Bronchial epithelial cell (primary cell): ENCODE measurements at places on chromosomes 5 and 9.
A peak's percentile ranks its signal among the peaks of the same experiment; 100 is the strongest.

DNA sequence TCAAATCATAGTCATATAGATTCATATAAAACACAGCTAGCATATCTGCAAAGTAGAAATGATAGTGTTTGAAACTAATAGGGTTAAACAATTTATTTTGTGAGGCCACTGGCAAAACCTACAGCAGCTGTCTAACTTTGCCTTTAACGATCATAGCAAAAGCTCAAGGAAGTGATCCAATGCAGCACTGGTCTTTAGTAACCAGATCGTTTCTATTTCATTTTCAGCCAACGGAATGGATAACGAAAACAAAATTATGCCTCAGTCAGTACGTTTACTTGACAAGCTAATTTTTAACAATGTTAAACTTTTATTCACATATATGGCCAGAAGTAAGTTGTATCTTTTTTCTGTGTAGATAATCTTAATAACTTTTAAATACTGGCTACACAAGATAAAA is 17.7 kb downstream of the MLLT3 start:
- no peak for DNase-seq

GRCh38 chr5:168162464-168162863 is 129.0 kb upstream of the WWC1 start:
- DNase-seq: no peak

DNA sequence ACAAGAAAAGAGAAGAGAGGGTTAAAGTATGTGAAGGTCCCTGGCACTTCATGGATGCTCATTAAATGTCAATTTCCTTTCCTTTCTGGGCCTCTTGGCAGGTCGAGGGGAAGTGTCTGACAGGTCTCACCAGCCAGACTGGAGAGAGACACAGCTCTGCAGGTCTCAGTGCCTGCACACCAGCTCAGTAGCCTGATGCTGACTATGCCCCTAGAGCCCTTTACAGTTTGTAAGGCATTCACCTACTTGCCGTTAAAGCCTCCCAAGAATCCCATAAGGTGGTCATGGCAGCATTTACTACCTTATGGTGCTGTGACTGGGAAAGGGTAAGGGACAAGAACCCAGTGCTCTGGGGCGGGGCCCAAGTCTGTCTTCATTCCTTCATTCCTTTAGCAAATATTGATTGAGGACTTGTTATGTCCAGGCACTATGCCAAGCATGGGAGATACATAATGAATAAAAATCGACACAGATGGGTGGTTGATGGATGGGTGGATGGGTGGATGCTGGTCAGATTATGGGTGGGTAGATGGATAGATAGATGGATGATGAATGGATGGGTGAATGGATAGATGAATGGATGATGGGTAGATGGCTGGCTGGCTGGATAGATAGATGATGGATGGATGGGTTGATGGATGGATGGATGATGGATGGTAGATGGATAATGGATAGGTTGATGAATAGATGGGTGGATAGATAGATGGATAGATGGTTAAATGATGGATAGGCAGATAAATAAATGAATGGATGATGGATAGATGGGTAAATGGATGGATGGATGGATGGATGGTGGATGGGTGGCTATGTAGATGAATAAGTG is 21.3 kb upstream of the KIF12 start:
- no peak for DNase-seq

- no peak for DNase-seq
These were observed 15.1 kb downstream of the GSN start for GRCh38 chr9:121283080-121283398.

GRCh38 chr5:41748631-41749030 is 121.6 kb downstream of the OXCT1 start:
- peak; percentile 67 for DNase-seq

DNA sequence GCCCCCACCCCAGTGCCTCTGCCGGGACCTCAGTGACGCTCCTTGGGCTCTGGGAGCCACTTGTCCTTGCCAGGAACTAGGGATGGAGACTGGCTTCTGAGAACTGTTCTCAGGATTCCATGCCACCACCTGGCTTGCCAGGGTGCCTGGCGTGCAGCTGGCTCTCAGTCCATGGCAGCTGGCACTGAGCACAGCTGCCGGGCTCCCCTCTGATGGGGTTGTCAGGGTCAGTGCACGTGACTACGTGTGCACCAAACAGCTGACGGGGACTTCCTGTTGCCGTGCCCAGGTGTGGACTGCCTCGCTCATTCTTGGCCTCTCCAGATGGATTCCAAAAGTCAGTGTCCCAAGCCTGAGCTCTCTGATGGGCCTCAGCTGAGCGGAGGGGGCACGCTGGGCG is 9.4 kb downstream of the KCNT1 start:
- DNase-seq: no peak

DNA sequence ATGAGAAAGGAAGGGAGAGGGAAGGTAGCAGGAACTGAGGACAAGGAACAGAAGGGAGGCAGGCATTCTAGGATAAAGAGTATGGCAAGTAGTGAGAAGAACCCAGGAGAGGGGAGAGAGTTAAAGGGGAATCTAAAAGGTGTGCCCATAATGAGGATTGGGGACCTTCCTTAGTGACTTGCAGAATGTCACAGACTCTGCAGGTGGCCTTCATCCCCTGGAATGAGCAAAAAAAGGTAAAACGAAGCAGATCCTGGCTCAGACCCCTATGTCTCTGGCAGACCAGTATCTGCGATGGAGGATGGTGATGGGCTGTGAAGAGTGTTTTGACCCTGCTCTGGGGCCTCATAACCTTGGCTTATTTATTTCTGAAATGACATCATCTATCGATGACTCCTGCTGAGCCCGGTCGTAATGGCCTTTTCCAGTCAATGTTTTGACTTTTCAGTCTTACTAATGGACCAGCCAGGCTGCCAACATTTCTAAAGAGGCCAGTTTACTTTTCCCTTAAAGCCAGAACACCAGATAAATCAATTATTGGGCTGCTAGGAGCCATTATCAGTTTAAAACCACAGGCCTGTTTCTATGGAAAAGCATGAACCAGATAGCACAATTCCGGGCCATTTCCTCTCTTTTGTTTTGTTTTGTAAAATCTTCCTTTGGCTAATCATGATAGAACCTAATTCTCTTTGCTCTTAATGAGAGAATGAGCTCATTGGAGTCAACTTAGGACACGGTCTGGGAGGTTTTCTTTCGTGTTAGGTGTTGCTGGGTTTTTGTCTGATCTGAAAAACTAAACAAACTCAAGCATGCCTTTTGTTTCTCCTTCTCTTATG is 3.1 kb downstream of the TMOD1 start:
- no peak for DNase-seq

DNA sequence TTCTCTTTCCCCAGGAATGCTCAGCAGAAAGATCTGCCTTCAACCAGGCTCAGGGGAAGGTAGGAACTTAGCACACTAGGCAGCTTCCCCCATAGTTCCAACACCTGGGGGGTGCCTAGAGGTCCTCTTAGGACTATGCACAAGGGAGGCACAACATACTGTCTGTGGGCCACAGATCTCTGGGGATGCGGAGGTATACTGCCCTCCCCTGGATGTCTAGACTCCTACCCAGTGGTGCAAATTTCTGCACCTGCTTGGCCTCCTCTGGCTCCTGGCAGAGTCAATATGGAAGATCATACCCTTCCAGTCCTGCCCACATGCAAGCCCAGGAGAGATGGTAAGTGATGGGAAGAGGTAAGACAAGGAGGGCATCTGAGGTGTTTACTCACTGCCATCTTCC is 247.5 kb upstream of the DAPK1 start:
- no peak for DNase-seq

DNA sequence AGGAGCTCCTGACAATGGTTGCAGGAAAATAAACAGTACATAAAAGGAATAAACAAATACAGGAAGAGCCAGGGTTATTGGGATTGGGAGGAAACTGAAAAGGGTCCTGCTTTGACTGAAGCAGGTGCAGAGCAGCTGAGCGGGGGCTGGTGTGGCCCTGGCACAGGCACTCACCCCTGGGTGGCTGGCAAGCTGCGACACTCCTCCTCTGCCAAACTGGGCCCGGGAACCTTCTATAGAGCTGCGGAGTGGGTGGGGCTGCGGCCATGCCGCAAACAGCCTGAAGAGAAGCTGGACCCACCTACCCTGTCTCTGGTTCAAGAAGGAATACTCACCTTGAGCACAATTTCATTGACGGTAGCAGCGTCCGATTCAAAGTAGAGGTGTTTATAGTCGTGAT is 182.5 kb downstream of the GAPVD1 start:
- DNase-seq: no peak

GRCh38 chr5:170986598-170986997 is 124.8 kb downstream of the RANBP17 start:
- peak; percentile 35 for DNase-seq

GRCh38 chr5:151757233-151758140 is 944 bp downstream of the ATOX1 start:
- peak; percentile 34 for DNase-seq

DNA sequence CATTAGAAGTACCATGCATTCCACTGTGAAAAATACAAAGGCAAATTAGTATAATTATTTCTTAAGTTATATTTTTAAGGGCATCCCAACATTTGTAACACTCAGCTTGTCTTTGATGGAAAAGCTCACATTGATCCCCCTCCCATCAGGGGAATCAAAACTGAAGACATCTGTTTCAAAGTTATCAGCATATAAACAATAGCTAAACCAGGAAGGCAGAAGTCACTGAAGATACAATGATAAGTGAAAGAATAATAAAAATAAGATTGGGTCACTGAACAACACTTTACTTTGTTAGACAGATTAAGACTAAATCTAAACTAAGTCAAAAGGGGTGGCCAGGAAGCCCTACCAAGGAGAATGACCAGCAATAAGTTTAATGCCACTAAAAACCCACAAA is 801.9 kb upstream of the ACO1 start:
- DNase-seq: no peak

- no peak for DNase-seq
These were observed 226.0 kb upstream of the PTGER4 start for GRCh38 chr5:40453689-40454088.

DNA sequence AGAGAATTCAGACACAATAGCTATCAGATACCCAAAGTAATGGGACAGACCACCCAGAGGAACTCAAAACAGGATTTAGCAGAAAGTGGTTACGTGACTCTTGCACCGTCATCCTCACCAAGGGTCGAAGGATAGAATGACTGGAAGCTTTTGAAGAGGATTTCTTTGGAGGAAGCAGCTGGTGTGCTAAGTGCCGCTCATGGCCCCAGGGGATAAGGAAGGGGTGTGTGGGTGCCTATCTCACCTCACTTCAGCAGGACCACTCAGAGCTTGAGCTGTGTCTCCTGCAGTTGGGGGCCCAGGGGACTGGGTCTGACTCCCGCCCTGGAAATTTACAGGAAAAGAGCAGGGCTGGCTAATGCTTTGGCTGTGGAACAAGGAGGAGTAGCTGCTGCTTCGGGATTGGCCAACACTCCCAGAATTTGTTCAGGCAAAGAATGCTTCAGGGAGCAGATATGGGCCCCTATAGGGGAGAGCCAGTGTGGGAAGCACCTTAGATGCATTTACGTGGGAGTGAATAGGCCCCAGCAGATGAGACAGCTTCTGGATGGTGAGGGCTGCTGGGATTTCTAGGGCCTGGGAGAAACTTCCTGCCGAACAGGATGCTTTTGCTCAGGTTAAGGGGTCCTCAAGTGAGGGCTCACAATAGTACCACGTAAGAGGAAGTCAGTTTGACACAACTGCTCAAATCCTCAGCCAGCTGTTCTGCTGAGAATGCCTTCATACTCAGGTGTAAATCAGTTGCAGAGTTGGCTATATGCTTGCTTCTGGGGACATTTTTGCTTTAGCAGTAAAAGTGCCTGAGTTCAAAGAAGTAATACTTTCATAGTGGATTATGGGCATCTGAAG is 29.1 kb upstream of the TOMM5 start:
- no peak for DNase-seq

DNA sequence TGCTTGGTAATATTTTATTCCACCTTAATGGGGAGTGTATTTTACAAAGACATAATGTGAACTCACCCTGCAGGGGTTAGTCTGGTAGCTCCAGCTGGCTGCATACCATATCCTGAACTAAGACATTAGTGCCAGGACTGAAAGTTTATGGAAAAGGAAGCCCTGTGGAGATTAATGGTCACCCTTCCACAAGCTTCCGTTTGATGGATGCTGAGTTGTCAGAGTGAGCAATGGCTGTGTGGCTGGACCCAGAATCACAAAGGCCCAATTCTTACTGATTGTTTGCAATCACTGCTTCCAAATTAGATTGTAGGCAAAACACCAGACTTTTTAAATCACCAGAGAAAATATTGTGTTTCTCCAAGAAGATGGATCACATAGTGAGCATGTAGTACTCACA is 90.1 kb upstream of the TRPC7 start:
- no peak for DNase-seq

- no peak for DNase-seq
These were observed 29.0 kb upstream of the CCNJL start for GRCh38 chr5:160341309-160341870.

DNA sequence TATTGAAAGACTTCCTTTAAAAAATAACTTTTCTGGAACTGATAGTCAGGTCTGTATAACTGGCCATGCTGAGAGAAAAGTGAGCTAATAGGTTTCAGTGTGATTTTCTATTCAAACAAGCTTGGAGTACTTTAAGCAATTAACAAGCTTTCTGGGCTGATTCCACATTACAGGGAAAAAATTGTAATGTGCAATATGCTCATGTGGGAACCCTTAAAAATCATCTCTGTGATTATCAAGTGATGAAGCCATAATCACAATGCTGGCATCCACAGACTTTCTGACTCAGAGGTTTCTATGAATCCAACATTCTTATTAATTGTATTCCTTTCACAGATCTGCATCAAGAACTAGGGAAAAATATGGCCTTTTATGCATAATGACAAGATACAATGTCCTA is 212.2 kb upstream of the ACO1 start:
- no peak for DNase-seq

DNA sequence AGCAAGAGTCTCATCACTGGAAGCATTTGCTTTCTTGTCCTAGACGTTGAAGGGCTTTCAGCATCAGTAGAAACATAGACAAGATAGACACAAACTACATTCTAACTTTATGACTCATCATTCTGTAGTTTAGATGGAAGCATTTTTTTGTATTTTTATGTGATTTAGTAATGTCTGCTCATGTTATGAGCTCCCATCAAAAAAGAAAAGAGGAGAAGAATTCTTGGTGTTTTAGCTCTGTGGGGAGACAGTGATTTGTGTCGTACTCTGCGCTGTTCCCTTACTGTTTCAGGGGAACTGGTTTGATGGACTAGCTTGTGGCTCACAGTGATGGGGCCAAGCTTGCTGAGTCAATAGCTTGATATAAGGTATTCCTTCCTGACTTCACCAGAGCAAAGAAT is 159.2 kb upstream of the WWC1 start:
- DNase-seq: no peak

DNA sequence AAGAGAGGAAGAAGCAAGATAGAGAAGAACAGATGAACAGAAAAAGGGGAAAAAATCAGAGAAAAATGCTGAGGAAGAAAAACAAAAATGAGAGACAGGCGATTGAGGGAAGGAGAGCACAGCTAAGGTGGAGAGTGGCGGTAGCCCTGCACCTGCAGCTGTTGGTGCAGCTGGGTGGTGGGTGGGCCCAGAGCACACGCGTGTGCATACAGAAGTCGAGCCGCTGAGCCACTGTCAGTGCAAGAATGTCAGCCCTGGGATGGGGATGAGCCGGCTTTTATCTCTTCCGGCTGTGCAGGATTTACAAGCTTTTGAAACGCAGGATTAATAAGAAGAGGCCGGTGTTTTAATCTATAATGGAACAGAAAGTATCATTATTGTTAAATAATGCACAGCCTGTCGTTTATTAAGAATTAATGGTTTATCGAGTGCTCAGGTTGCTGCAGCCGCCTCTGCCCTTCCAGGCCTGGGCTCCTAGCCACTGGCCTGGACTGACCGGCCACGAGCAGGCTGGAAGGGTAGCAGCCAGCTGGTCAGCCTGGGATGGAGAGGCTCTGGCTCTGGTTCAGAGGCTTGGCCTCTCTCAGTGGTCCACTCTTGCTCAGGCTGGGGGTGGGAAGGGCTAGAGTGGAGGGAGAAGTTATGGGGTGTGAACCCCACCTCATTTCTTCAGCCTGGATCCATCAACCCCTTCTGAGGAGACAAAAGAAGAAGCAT is 68.7 kb downstream of the PCDH1 start:
- DNase-seq: no peak
